Upper lobe of right lung (tissue), 1 donor: ENCODE measurements at places on chromosomes 2 and 18. TPM values are rescaled to one million over a fixed set of nuclear protein-coding genes. Genes with fewer than 3 reads are reported as not detected.
A peak's percentile ranks its signal among the peaks of the same experiment; 100 is the strongest.

- DNase-seq = no peak
Measured at GRCh38 chr2:197182668-197183067, 127.9 kb downstream of the ANKRD44 start.

- DNase-seq = no peak
Measured at GRCh38 chr2:103232865-103233264, 471.0 kb downstream of the TMEM182 start.

GRCh38 chr2:197453914-197454398, 604 bp downstream of the COQ10B start:
- DNase-seq = no peak

The CLEC4F gene
- 1.2 TPM for total RNA-seq

DNA sequence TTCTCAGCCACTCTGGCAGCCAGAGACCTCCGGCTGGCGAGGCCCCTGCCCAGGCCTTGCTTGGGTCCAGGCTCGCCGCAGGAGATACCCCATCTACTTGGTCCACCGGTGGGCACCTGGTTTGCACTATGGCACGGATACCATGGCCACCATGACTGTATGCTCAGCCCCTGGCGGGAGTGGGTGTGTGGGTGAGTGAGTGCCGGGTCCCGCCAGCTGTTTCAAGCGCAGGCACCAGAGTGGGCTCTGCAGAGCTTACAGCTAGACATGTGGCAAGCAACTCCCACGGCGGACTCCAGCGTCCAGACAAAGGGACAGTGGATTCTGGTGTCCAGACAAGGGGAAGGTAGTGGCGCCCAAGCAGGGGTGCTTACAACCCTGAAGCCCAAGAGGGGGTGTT, 1.4 kb downstream of the ATG4B start:
- DNase-seq = no peak

GRCh38 chr2:159904127-159904958, 106.3 kb upstream of the CD302 start:
- peak; percentile 91 for DNase-seq

- DNase-seq = no peak
Measured at GRCh38 chr2:190640117-190640516, 8.8 kb upstream of the NAB1 start.

DNA sequence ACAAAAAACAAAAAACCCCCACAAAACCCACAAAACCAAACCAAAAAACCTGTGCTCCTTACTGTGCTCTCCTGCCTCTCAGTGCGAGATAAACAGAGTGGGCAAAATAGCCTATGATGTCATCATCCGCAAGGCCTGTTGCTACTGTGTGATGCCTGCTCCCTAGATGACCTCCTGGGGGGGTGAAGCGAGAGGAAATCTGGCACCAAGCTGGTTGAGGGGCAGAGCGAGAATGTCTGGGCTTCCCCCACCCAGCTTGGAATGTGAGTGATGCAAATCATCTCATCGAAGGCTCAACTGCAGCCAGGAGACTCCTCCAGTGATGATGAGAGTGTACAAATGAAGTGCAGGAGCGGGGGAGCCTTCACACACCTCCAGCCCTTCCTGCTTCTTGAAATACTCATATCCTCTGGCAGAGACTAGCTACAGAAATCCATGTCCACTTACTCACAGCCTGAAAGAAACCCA, 57.7 kb upstream of the MAP4K3 start:
- DNase-seq = no peak

- DNase-seq = no peak
Measured at GRCh38 chr18:61364953-61365352, 31.7 kb downstream of the CDH20 start.
